ENCODE measurements at places on chromosomes 5 and 9.
A peak's percentile ranks its signal among the peaks of the same experiment; 100 is the strongest.

- DNase-seq: no peak
These were observed 164.8 kb downstream of the MACROH2A1 start for GRCh38 chr5:135234242-135234641.

- no peak for DNase-seq
These were observed 14.3 kb upstream of the MGAT1 start for GRCh38 chr5:180816608-180817534.

DNA sequence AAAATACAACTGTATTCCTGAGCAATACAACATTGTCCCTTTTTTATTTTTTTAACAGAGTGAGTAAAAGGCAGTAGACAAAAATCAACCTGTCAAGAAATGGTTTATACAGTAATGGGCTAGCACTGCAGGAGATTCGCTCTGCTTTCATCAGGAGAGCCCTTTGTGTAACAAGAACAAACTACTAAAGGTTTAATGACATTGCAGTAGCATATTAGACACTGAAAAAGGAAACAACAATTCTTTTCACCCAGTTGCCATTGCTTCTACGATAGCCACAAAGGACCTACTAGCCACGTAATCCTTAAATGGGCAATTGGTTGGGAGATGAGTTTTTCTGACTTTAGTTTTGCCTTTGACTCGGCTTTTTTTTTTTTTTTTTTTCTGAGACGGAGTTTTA, 319.8 kb upstream of the TRPM3 start:
- no peak for DNase-seq

- DNase-seq: peak; percentile 43
These were observed 4.0 kb upstream of the NIPSNAP3A start for GRCh38 chr9:104743376-104743985.

Data from spinal cord (tissue), 10 donors.